ENCODE measurements at places on chromosomes 7 and 10. TPM values are rescaled to one million over a fixed set of nuclear protein-coding genes. Genes with fewer than 3 reads are reported as not detected.

Gene URGCP
- total RNA-seq: 34.6 TPM

Gene CREB3L2
- total RNA-seq: 16.1 TPM

Gene PPP1R17
- total RNA-seq: not detected

Gene TAS2R5
- 0.30 TPM for total RNA-seq

Gene SLC39A12
- not detected for total RNA-seq

Gene LIPJ
- total RNA-seq: not detected

Gene FAM24A
- total RNA-seq: not detected

Gene CALCR
- total RNA-seq: not detected

Gene FXYD4
- total RNA-seq: not detected

Gene WDFY4
- 2.2 TPM for total RNA-seq

Gene LIPM
- not detected for total RNA-seq

Gene MRLN
- total RNA-seq: not detected

Gene DLD
- total RNA-seq: 383 TPM

Gene MARVELD1
- total RNA-seq: 5.7 TPM

Gene EVX1
- total RNA-seq: not detected

Gene MARCHF5
- total RNA-seq: 37.0 TPM

Gene ATG9B
- not detected for total RNA-seq

Gene DNAJC9
- total RNA-seq: 9.5 TPM

Gene ELOVL3
- total RNA-seq: 0.22 TPM

Gene STEAP2
- 10.2 TPM for total RNA-seq

Gene RBM20
- total RNA-seq: 146 TPM

Gene PLAC9
- total RNA-seq: 33.6 TPM

Gene TWIST1
- 0.83 TPM for total RNA-seq

Gene FAM25A
- total RNA-seq: not detected

Gene SPDYE8
- not detected for total RNA-seq

Gene DNAJC1
- 11.4 TPM for total RNA-seq

Gene OPALIN
- not detected for total RNA-seq

Gene FOXI2
- not detected for total RNA-seq

Gene FAM20C
- total RNA-seq: 19.0 TPM

Gene KCNH2
- 83.2 TPM for total RNA-seq

Gene NEURL1
- 0.07 TPM for total RNA-seq

Gene SAMD9L
- 6.0 TPM for total RNA-seq

Gene TACR2
- 0.31 TPM for total RNA-seq

Gene HOXA3
- total RNA-seq: 1.5 TPM

Gene EPHA1
- total RNA-seq: not detected

Gene NUTM2E
- 0.10 TPM for total RNA-seq

Gene RSU1
- total RNA-seq: 53.7 TPM

Gene CDK6
- 28.2 TPM for total RNA-seq

Gene CTAGE4
- not detected for total RNA-seq

Gene AZGP1
- total RNA-seq: 49.4 TPM

Gene CCDC3
- 7.3 TPM for total RNA-seq

Gene TLX1
- total RNA-seq: not detected

Gene PKD1L1
- 2.5 TPM for total RNA-seq

Gene PIK3CG
- 3.0 TPM for total RNA-seq

Gene TAS2R3
- 0.50 TPM for total RNA-seq

Gene UNC5B
- 14.9 TPM for total RNA-seq

Gene ZNF117
- total RNA-seq: 2.6 TPM

Gene GDF10
- total RNA-seq: 1.6 TPM

Gene ZNF425
- 0.85 TPM for total RNA-seq

Gene FAM25C
- not detected for total RNA-seq

Gene TRPV5
- total RNA-seq: not detected

Gene BEND7
- 12.7 TPM for total RNA-seq

Measured in heart right ventricle (tissue), 16 donors.